ENCODE measurements at places on chromosomes 2 and 18. TPM values are rescaled to one million over a fixed set of nuclear protein-coding genes. Genes with fewer than 3 reads are reported as not detected.

DNA sequence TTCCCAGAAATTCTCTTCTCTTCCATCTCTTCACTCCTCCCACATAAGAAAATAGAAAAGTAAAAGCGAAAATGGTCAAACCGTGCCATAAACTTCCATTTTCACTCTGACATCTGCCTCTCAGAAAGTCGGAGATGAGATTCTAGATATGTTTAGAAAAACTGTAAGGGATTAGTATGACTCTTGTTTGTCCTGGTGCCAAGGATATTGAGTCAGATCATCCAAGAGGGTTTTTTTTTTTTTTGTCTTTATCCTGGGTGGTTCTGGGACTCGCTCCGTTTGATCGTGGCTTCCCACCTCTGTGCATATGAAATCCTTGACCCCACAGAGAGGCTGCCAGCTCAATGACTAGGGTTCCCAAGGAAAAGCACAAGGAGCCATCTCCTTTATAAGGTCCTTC, 17.3 kb downstream of the EN1 start:
- H3K36me3 ChIP-seq: no peaks in the 10 kb centered on the region
- no peaks in the 10 kb centered on the region for H3K4me1 ChIP-seq
- H3K27me3 ChIP-seq: peaks cover 70% of the 10 kb centered on the region
- no peak overlapping the region for H3K4me3 ChIP-seq

- no peak for DNase-seq
- peaks cover 16% of the 10 kb centered on the region for H3K36me3 ChIP-seq
- no peaks in the 10 kb centered on the region for H3K27me3 ChIP-seq
- no peak overlapping the region for H3K27ac ChIP-seq
These were observed 15.3 kb downstream of the STK25 start for GRCh38 chr2:241493092-241493491.

DNA sequence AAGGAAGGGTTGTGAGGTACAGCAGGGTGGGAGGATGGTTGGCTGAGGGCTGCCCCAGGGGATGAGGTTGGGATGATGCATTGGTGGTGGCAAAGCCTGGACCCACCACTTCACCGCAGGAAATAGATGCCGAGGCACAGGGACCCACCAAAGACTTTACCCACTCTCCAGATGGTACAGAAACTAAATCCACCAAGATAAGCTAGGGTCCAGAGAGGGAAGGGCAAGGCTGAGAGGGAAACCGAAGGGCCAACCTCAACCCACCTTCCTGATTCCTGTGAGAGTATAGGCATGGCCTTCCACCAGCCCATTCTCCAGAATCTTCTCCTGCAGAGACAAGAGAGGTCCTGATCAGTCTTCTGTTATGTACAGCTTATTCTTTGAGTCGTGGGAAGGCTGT, 18.1 kb downstream of the CAPN14 start:
- H3K4me3 ChIP-seq: no peak overlapping the region
- no peaks in the 10 kb centered on the region for H3K36me3 ChIP-seq
- no peak for DNase-seq
- H3K27me3 ChIP-seq: no peaks in the 10 kb centered on the region
- H3K27ac ChIP-seq: no peak overlapping the region

- no peaks in the 10 kb centered on the region for H3K27me3 ChIP-seq
- no peaks in the 10 kb centered on the region for H3K4me1 ChIP-seq
- no peaks in the 10 kb centered on the region for H3K36me3 ChIP-seq
- peak overlapping the region; percentile 38 for H3K4me3 ChIP-seq
- peak; percentile 11 for DNase-seq
These were observed 42.2 kb downstream of the CHST9 start for GRCh38 chr18:27142891-27143290.

GRCh38 chr2:25274868-25275574, 66.7 kb downstream of the DNMT3A start:
- no peak overlapping the region for H3K27ac ChIP-seq
- H3K4me3 ChIP-seq: no peak overlapping the region
- peaks cover 3% of the 10 kb centered on the region for H3K4me1 ChIP-seq

DNA sequence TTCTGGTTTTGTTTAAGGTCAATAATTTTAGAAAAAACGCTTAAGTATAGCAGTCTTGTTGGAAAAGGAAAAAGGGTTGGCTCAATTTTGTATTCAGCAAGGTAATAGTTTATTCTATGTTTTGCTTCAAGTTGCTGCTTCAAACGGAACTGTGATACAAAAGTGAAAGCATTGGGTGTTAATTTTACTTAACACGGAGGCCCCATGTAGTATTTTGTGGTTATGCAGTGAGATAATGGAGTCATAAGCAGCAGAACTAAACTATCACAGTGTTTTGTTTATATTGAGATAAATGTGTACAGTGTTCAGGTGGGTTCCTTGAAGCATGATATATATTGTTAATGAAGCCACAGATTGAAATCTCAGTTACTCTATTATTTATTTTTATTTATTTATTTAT, 67.0 kb upstream of the LYPD6B start:
- DNase-seq: no peak
- H3K4me1 ChIP-seq: no peaks in the 10 kb centered on the region
- H3K27me3 ChIP-seq: no peaks in the 10 kb centered on the region

GRCh38 chr2:60468382-60469085, 84.9 kb downstream of the BCL11A start:
- H3K4me1 ChIP-seq: peaks cover 12% of the 10 kb centered on the region
- H3K27me3 ChIP-seq: no peaks in the 10 kb centered on the region
- H3K27ac ChIP-seq: no peak overlapping the region
- no peak for DNase-seq

GRCh38 chr2:15865923-15866322, 74.4 kb upstream of the MYCN start:
- H3K4me3 ChIP-seq: no peak overlapping the region
- H3K27me3 ChIP-seq: no peaks in the 10 kb centered on the region
- H3K36me3 ChIP-seq: no peaks in the 10 kb centered on the region
- H3K27ac ChIP-seq: no peak overlapping the region
- no peak for DNase-seq
- H3K4me1 ChIP-seq: no peaks in the 10 kb centered on the region

GRCh38 chr2:46486436-46486835, 7.1 kb downstream of the TMEM247 start:
- no peak for DNase-seq
- no peaks in the 10 kb centered on the region for H3K4me1 ChIP-seq
- H3K36me3 ChIP-seq: no peaks in the 10 kb centered on the region
- H3K27ac ChIP-seq: no peak overlapping the region
- no peaks in the 10 kb centered on the region for H3K27me3 ChIP-seq
- no peak overlapping the region for H3K4me3 ChIP-seq

GRCh38 chr2:200003444-200003843, 48.1 kb downstream of the MAIP1 start:
- no peaks in the 10 kb centered on the region for H3K27me3 ChIP-seq
- no peak for DNase-seq
- H3K4me1 ChIP-seq: no peaks in the 10 kb centered on the region
- H3K4me3 ChIP-seq: no peak overlapping the region
- H3K36me3 ChIP-seq: no peaks in the 10 kb centered on the region

DNA sequence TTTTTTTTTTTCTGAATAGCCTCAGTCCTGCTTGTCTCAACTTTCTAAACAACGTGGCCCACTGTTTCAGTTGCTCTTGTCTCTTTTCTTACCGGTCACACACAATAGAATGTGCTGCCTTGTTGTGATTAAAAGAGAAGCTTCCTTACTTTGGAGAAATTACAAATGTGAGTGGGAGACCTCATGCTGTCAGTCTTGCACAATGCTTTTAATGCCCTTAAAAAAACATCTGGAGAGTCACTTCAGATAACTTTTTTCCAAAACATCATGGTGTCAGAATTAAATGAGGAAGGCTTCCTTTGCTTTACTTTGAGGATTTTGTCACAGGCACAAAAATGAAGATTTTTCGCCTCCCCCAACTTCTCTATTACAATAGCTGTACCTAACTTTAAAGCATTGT, 37.7 kb downstream of the LHCGR start:
- no peaks in the 10 kb centered on the region for H3K27me3 ChIP-seq
- no peaks in the 10 kb centered on the region for H3K4me1 ChIP-seq
- DNase-seq: no peak

The MGAT5 gene
- polyA plus RNA-seq: 7.3 TPM

The ST8SIA3 gene
- 0.79 TPM for polyA plus RNA-seq

The SKOR2 gene
- polyA plus RNA-seq: not detected

The TNFAIP6 gene
- polyA plus RNA-seq: 0.90 TPM
